ENCODE measurements at places on chromosomes 6 and 20. TPM values are rescaled to one million over a fixed set of nuclear protein-coding genes. Genes with fewer than 3 reads are reported as not detected.

Gene MAP1LC3A
- 15.8 TPM for total RNA-seq

DNA sequence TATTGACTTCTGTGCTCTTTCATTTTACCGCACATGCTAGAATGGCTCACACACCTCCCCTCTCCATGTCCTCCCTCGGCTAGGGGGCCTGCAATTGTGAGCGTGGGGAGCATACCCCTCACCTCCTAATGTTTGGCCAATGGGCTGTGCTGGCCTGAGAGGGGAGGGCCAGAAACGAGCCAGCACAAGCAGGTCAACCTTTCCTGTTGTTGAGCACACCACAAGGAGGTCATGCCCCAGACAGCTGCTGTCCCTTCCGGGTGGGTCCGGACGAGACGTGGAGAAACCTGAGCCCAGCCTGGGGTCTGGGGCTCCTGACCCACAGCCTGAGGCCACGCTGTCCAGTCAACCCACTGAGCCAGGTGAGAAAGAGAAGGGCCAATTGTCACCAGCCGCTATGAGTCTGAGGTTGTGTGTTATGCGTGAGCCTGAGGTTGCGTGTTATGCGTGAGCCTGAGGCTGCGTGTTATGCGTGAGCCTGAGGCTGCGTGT lies 77.4 kb downstream of the TTLL2 start:
- DNase-seq: no peak

- no peak for DNase-seq
These were observed 376 bp downstream of the C20orf202 start for GRCh38 chr20:1203630-1204029.

- no peak for DNase-seq
These were observed 156.0 kb downstream of the RFPL4B start for GRCh38 chr6:112503091-112503596.

DNA sequence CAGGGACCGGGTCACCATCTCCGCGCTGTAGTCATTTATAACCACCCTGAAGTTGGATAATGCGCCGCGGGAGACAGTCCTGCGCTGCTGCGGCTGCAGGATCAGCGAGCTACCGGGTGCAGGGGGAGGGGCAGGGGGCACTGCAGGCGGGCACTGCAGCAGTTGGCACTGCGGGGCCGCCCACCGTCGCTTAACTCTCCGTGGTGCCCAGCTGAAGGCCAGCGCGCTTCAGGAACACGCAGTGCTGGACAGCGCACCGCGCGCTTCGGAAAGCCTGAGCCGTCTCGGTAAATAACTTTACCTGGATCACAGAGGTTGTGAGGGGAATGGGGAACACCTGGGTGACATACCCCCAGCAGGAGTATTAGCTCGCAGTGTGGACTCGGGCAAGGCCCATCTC lies 12.4 kb upstream of the LRFN2 start:
- DNase-seq: no peak

- DNase-seq: no peak
These were observed 71.4 kb downstream of the MAFB start for GRCh38 chr20:40617594-40617993.

DNA sequence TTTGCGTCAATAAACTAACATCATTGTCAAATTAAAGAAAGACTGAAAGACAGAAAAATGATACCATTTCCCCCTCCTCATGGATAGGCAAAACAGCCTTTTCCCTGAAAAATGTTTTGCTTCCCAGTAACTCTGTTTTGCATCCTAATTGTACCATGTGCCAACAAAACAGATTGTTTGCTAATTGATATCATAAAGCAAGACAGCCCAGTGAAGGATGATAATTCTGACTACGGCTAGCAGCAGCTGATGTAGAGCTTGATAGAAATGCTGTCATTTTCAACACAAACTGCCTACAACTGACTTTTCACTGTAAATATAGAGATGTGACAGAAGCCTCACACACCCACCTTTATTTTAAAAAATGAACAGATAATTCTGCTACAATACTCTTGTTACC lies 1061.6 kb downstream of the HACE1 start:
- DNase-seq: no peak

DNA sequence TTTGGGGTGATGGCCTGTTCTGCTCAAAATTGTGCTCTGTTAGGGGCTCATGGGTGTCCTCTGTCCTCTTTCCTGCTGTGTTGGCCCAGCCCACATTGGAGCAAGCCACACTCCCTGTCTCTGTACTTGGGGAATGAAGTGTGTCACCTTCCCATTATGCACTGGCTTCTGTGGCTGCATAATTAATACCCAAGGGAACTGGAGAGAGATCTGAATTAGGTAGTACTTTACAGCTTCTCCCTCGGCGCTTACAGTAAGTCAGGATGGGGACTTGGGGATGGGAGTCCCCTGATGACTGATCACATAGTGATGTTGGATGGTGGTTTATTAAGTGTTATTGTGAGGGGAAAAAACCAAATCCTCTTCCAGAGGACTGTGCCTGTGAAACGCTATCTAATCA lies 116.6 kb downstream of the FOXO3 start:
- DNase-seq: no peak

DNA sequence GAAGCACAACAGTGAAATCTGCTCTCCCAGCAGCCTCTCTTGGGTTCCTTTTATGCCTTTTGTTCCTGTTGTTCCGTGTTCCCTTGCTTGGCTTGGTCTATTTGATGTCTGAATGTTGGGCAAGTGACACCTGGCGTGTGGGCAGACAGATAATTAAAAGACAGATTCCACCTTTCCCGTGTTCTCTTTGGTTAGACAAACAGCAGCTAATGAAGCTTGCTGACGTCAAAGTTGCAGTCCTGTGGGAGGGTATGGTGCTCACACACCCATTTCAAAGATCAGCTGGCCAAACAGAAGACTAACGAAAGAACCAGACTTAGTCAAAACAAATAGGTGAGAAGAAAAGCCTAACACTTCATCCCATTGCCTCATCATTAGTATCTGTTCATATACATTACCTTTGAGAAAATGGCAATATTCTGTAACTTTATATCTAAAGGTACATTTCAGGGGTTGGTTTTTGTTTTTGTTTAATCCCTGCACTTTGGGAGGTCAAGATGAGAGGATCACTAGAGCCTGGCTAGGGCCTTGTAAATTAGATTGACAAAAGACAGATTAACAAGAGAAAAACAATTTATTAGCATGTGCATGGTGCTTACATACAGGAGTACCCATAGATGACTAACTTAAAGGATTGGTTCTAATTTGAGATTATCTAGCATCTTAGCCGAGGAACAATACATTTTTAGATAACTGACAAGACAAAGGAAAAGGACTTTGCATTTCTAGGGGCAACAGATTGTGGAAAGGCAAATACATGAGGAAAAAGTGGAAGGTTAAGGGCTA lies 48.9 kb upstream of the TNFRSF21 start:
- no peak for DNase-seq

DNA sequence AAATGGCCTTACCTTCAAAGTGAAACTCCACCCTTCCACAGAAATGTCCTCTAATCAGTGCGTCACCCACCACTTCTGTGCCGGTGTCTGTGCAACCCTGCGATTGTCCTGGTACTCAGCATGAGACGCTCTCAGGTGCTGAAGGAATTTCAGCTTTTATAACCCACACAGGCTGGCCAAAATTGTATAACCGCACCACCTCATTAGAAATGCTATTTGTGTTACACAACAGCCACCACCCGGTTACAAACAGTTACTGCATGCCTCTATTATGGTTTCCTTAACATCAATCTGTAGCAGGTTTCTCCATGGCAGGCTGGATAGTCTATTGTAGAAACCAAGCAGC lies 51.5 kb downstream of the SLC23A2 start:
- DNase-seq: peak; percentile 71

- DNase-seq: no peak
These were observed 78.0 kb upstream of the ELOVL5 start for GRCh38 chr6:53426667-53427270.

DNA sequence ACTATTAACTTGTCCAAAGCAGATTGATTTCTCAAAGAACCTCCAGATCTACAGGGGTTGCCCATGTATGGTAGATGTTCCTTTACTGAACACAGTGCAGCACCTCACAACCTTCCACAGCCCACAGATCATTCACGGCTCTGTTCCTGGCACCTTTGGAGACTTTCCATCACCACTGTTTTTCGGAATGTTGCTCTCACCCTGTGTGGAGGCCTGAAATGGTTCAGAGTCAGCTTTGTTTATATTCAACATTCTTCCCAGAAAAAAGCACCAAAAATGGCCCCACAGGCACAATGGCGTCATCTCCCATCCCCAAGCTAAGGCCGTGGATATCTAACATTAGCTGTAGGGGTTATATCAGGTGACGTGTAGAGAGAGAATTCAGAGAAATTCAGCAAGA lies 74.7 kb downstream of the DHX35 start:
- DNase-seq: no peak

- no peak for DNase-seq
These were observed 505.0 kb upstream of the SLC35B3 start for GRCh38 chr6:8940356-8940755.

GRCh38 chr6:111605100-111605751 lies 452 bp downstream of the TRAF3IP2 start:
- peak; percentile 98 for DNase-seq

DNA sequence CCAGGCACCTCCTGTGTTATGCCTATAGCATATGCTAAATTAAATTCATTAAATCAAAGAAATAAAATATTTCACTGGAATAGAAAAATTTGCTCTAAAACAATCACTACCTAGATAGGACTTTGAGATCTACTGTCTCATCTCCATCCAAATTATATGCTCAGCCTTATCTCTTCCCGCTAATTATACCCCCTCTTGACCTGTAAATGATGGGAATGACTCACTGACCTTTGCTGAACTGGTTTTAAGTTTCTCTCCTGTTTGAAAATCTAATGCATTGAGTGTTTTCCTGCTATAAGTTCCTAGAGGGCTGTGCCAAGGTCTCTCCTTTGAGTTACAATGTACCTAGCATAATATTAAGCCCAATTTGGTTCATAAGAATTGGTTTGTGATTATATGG lies 110.1 kb downstream of the BMP2 start:
- no peak for DNase-seq

DNA sequence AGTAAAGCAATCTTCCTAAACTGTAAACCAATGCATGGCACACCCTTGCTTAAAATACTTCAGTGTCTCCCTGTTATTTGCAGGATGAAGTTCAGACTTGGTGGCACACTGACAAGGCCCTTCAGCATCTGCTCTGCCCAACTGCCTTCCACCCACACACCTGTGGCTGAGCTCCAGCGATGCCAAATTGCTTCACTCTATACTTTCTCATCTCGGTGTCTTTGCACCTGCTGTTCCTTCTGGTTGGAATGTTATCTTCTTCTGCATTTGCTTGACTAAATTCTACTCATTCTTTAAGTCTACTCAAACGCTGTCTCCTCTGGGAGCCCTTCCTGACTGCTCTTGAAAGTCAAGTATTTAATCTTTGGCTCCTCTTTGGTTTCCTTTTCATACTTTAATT lies 100.1 kb upstream of the SUPT3H start:
- DNase-seq: no peak

GRCh38 chr6:31053873-31054272 lies 43.6 kb downstream of the MUC22 start:
- DNase-seq: no peak

DNA sequence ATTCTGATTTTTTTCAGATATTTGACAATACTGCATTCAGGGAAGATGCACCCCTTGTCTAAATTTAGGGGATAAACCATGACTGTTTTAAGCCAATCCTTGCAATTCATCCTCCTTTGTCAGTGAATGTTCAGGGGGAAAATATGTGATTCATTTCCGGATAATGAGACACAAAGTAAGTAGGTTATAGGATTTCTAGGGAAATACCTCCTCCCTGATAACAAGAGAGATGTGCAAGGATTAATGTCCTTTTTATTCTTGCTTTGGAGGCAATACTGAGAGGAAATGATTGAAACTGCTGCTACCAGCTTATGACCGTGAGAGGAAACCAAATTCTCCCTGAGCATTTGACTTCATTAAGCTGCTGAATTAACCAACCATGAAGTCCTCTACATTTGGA lies 161.3 kb upstream of the EYA4 start:
- no peak for DNase-seq

GRCh38 chr6:155830531-155830930 lies 374.9 kb upstream of the NOX3 start:
- DNase-seq: no peak

Gene C6orf163
- 3.9 TPM for total RNA-seq

Gene GHRH
- total RNA-seq: not detected

DNA sequence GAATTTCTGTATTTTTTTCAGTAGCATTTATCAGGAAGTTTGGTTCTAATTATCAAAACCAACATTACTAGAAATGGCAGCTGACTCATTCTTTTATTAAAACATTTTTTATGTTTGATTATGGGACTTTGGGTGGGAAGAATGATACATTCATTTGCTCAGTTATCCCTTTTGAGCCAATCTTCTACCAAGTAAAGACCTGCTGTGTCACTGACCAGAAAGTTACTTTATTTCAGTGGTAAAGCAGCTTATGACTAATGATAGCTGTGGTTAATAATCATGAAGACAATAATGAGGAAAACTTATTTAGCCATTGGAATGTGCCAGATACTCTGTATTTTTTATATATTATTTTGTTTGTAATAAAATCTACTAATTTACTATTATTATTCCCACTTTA lies 142.3 kb downstream of the FARS2 start:
- peak; percentile 4 for DNase-seq

GRCh38 chr20:52476074-52476750 lies 284.6 kb upstream of the ZFP64 start:
- no peak for DNase-seq

Gene COL19A1
- 0.09 TPM for total RNA-seq

DNA sequence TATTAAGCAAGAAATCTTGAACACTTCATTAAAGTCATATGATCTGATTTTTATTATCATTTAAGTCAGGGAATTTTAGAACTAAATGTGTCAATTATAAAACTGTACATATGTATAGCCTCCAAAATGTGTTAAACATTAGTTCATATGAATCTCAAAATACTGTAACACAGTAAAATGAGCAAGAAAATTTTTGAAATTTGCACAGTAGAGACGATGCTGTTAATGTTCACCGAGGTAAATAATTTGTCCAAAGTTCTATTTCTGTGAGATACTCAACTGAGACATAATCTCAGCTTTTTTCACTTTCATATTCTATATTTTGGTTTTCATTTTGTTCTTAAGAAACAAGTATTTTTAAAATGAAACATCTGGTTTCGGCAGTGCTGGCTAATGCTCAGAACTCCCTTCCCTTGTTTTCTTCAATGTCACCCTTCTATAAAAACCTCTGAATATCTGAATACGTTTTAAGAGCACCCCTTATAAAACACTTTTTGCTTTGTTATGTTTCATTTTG lies 353.1 kb downstream of the LAMA2 start:
- peak; percentile 18 for DNase-seq

Gene CAPN11
- not detected for total RNA-seq

DNA sequence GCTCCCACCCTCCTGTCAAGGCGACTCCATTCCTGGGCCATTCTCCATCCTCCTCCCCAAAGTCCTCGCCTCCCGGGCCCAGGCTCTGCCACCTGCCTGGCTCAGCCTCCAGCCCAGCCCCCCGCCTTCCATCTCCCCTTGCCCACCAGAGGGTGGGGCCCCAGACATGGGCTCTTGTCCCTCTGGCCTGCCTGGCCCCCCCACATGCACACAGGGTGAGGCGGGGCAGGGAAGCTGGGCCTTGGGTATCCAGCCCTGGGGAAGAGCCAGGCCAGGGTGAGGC lies 95.2 kb downstream of the YTHDF1 start:
- no peak for DNase-seq

Gene GLO1
- 79.1 TPM for total RNA-seq

- DNase-seq: no peak
These were observed 9.6 kb upstream of the IL17A start for GRCh38 chr6:52176550-52176949.

Gene FAM83B
- 0.09 TPM for total RNA-seq

Gene B3GAT2
- total RNA-seq: not detected

Gene TMEM170B
- 1.4 TPM for total RNA-seq

All from fibroblast of the aortic adventitia (primary cell).